ENCODE measurements at places on chromosomes 2 and 18.
A peak's percentile ranks its signal among the peaks of the same experiment; 100 is the strongest.

DNA sequence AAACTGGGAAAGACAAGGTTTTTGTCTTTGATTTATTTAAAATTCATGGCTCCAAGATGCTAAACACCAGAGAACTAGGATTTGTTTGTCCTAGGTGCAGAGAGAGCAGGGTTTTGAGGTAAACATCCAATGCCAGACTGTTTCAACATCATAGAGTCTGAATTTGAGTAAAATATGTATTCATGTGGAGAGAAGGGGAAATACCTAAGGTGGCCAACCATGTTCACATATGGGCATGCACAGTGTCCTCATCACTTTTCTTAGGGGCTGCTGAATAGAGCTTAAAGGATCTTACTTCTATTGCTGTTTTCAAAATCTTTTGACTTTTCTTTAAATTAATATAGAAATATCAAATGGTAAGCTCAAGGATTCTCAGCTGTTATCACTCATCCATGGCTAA is 287.0 kb upstream of the CCDC68 start:
- no peak for DNase-seq

DNA sequence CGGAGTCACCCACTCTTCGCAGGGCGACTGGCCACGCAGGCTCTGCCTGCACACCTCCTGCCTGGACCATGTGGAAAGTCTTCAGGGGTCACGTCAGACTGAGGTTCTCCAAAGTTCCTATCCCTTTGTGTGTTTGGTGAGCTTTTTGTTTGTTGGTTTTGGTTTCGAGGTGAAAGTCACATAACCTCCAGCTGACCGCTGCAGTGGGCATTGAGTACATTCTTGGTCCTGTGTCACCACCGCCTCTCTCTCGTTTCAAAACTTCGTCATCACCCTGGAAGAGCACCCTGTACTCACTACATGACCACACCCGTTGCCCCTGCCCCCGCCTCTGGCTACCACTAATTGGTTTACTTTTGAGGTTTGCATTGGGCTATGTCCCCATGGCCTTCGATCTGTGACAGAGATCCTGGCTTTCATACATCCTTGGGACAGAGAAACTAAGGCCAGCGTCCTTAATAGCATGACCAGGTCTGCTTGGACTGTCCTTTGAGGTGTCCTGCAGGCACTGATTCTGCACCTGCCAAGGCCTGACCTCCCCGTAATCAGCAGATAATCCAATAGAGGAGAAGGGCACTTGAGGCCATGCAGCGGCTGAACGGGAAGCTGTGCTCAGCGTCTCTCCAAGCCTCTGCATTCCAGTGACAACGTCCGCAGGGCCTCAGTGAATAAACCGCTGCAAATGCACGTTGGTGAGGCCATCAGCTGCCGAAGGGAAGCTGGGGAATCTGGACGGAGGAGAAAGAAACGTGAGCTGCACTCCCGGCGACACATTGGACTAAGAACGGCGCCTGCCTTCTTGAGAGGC is 46.8 kb downstream of the SH3BP4 start:
- peak; percentile 32 for DNase-seq

DNA sequence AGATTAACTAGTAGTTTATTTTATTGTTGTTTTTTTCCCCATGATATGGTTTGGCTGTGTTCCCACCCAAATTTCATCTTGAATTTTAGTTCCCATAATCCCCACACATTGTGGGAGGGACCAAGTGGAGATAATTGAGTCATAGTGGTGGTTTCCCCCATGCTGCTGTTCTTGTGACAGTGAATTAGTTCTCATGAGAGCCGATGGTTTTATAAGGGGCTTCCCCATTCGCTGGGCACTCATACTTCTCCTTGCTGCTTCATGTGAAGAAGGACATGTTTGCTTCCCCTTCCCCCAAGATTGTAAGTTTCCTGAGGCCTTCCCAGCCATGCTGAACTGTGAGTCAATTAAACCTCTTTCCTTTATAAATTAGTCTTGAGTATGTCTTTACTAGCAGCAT is 36.5 kb downstream of the GALNT14 start:
- no peak for DNase-seq

DNA sequence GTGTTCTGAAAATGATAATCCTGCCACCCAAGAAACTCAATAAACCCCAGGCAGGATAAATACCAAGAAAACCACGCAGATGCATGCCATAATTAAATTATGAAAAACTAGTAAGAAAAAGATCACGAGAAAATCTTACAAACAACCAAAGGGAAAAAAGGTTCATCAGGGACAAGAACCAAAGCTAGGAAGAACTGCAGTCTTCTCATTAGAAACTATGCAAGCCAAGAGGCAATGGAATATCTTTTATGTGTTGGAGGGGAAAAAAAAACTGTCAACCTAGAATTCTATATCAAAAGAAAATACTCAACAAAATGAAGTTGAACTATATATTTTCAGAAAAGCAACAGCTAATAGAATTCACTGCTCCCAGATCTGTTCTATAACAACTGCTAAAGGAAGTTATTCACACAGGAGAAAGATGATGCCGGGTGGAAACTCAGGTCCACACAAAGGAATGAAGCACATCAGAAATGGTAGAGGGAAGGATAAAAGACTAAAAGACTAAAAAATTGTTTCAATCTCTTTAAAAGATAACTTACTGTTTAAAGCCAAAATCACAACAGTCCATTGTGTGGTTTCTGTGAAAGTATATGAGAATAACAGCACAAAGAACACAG is 55.0 kb downstream of the NDUFA10 start:
- DNase-seq = no peak

GRCh38 chr2:134722728-134723127 is 3.9 kb upstream of the TMEM163 start:
- no peak for DNase-seq
